ENCODE measurements at places on chromosomes 16 and 17.

GRCh38 chr17:8488901-8489300 lies 53.2 kb downstream of the NDEL1 start:
- no peak for DNase-seq

- no peak for DNase-seq
Measured at GRCh38 chr17:50501054-50501453, 7.2 kb upstream of the MYCBPAP start.

- no peak for DNase-seq
Measured at GRCh38 chr16:77450790-77451487, 16.1 kb upstream of the ADAMTS18 start.

DNA sequence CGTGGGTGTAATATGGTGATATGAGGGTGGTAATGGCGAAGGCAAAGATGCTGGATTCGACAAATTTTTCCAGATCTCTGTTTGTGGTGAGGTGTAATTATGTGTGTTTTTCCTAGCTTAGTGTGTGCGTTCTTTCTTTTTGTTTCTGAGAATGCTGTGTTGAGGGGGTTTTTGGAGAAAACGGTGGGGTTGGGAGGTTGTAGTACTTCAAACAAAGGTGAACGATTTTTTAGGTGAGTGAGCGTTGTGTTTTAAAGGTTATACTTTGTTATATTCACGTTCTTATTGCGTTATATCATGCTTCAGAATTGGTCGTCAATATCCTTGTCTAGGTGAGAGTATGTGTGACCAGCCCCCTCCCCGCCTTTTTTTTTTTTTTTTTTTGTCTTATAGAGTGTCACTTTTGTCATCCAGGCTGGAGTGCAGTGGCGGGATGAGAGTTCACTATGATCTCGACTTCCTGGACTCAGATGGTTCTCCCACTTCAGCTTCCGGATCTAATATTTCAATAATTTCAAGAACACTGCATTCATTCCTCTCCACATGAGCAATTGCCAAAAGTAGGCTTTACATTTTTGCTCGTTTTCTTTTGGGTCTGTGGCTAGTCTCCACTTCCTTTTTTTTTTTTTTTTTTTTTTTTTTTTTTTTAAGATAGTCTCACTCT lies 82.2 kb upstream of the RNU2-1 start:
- no peak for DNase-seq

GRCh38 chr17:49494986-49495841 lies at the start of gene NGFR:
Gene NGFR (plus strand): TSS chr17:49495293. CDS start chr17:49495418, 125 bp downstream.
- DNase-seq: no peak

DNA sequence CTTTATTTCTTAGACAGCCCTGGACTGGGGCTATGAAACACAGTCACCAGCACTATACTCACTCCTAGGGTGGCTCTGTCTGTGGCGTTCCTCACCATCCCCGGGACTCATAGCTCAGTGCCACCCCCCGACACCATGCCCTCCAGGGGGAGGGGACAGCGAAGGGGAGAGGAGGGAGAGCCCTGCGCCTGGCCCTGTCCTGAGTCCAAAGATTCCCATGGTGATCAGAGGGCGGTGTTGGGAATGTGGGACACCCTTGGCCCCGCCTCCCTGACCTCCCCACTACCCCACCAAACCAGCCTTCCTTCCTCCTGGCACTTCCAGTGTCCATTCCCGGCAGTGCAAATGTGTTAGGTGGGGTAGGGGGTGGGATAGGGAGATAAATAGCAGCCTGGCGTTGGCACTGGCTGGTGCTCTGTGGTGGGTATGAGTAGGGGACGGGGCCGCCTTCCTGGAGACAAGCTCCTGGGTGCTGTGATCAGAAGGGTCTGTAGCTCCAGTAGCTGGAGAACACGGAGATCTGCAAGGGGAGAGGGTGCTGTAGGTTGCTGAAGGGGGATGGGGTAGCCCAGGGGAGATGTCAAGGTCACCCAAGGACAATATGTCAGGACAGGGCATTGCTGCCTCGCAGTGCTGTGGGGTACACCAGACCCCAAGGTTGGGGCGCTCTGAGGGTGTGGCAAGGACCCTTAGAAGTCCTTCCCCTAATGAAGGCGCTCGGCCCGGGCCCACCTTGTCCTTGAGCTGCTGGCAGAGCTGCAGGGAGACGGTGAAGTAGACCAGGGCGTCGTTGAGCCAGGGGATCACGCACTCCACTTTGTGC lies 2.0 kb downstream of the SMIM22 start:
- peak; percentile 51 for DNase-seq

DNA sequence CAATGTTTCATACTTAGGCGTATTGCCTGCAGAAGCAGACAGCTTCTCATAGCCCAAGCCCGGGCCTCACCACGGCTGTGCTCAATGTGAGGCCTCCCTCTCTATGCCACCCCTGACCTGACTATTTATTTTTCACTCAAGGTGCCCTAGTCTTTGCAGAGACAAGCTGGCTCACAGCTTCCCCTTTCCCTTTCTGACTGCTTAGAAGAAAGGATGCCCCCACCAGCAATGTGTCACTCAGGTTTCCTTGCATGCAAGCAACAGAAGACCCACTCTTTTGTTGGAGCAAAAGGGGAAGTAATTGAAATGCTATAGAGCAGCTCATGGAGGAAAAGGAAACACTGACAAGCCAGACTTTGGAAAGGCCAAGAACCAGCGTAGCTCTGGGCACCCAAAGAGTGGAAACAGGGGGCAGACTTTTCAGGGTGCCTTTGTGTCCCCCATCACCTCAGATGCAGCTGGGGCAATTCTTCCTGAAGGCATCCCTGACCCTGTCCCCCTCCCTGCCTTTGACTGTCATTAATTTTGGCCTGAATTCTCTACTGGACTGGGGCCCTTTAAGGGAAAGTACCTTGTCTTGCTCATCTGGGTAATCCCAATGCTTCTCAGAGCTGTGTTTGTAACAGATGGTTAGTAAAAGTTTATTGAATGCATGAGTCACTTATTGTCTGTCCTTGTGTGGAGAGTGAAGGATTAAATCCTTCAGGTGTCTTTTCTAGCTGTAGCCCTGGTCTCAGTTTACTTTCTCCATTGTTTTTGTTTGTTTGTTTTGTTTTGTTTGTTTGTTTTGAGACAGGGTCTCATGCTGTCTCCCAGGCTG lies 17.8 kb downstream of the RGS9 start:
- DNase-seq: no peak

DNA sequence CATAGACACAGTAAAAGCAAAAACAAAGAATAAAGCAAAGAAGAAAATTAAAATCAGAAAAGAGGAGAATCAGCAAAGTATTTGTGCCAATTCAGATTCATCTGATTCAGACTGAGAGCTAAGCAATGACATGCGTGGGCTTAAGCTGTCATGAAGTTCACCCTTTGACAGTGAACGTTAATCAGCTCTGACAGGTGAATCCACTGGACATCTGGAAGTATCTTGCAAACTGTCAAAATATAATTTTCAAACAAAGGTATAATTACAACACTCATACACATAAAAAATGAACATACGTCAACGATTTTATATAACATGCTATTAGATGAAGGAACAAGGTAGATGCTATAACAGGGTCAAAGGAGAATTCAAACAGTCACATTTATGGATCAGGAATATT lies 596.3 kb upstream of the SALL1 start:
- no peak for DNase-seq

DNA sequence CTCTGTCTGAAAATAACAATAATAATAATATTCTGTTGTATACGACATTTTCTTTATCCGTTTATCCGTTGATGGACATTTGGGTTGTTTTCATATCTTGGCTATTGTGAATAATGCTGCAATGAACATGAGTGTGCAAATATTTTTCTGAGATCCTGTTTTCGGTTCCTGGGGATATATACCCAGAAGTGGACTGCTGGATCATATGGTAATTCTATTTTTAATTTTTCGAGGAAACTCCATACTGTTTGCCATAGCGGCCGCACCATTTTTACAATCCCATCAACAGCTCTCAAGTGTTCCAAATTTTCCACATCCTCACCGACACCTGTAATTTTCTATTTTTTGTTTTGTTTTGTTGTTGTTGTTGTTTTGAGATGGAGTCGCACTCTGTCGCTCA lies 5.3 kb upstream of the PRSS41 start:
- peak; percentile 2 for DNase-seq

DNA sequence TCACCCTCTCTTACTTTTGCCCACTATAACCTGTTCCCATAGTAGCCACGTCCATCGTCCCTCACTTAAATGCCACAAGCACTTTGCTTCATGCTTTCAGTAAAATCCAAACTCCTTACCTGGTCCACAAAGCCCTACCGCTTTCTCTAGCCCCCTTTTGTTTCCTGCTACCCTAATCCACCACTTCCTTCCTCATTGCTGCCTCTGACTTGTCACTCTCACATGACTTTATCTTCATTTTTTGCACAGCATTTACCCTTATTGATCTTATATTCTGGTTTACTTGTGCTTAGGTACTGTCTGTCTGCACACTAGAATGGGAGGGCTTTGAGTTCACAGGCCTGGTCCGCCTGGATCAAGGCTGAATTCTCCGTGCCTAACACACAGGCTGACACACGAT lies 340.0 kb downstream of the XYLT1 start:
- DNase-seq: no peak

DNA sequence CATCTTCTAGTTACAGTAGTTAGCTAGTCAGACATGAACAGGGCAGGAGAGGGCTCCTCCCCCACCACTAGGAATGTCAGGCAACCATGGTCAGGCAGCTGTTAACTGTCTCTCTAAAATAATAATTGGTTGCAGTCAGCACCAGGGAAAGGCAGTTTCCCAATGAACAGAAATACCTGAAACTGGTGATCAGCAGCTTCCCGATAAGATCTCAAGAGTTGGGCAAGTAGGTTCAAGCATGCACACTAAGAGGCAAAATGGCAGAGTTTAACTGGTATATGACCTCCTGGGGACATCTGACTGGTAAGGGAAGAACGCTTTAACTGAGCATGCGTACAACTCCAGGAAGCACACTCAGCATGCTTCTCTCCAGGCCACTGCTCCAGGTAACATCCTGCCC lies 12.6 kb upstream of the XYLT1 start:
- no peak for DNase-seq

DNA sequence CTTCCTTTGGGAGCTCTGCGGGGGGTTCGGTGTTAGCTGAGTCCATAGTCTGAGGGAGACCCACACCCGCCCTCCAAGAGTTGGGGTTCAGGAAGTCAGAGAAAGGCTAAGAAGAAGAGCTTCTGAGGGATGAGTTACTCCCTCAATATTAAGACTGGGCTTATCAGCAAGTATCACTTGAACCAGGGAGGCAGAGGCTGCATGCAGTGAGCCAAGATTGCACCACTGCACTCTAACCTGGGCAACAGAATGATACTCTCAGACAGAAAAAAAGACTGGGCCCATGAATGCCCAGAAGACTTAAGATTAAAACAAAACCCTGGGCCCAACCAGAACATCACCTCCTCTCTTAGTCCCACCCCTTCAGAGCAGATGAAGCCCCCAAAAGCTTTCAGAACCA lies 6.0 kb downstream of the NKIRAS2 start:
- no peak for DNase-seq

GRCh38 chr17:30801671-30802070 lies 22.8 kb downstream of the CRLF3 start:
- no peak for DNase-seq

DNA sequence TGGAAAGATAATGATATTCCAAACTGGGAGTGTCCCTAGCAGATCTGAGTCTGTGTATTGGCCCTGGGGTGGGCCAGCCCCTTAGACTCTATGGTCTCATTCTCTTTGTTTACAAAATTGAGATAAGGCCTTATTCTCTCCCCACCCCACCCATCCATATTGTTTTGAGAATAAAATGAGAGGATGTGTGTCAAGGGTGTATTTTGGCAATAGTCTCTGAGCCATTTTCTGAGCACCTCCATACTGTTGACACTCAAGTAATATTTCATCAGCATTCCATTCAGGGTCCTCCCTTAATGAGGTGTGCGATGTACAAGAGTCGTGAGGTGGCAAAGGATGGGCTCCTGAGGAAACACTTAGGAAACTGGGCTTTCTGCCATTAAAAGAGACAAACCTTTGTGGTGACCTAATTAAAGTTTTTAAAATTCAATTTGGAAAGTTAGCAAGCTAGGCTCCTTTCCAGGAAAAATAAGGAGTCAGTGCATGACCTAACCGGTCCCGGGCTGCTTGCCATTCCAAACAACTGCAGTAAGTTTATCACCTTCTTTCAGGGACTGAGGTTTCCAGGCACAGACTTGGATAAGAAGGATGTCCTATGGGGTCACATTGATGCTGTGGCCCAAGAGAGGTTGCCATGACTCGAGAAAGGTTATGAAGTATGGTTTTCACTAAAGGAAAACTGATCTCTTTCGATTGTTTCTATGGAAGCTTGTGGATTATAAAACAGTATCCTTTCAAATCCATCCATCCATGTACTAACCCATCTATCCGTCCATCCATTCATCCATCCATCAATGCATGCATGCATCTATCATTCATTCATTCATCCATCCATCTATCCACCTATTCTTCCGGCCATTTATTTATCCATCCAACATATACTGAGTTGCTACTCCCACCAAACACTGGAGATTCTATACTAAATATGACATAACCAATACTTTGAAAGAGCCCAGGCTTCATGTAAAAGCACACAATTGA lies 443.3 kb downstream of the UTP18 start:
- peak; percentile 74 for DNase-seq

GRCh38 chr16:55015181-55015913 lies 84.7 kb downstream of the IRX5 start:
- no peak for DNase-seq

DNA sequence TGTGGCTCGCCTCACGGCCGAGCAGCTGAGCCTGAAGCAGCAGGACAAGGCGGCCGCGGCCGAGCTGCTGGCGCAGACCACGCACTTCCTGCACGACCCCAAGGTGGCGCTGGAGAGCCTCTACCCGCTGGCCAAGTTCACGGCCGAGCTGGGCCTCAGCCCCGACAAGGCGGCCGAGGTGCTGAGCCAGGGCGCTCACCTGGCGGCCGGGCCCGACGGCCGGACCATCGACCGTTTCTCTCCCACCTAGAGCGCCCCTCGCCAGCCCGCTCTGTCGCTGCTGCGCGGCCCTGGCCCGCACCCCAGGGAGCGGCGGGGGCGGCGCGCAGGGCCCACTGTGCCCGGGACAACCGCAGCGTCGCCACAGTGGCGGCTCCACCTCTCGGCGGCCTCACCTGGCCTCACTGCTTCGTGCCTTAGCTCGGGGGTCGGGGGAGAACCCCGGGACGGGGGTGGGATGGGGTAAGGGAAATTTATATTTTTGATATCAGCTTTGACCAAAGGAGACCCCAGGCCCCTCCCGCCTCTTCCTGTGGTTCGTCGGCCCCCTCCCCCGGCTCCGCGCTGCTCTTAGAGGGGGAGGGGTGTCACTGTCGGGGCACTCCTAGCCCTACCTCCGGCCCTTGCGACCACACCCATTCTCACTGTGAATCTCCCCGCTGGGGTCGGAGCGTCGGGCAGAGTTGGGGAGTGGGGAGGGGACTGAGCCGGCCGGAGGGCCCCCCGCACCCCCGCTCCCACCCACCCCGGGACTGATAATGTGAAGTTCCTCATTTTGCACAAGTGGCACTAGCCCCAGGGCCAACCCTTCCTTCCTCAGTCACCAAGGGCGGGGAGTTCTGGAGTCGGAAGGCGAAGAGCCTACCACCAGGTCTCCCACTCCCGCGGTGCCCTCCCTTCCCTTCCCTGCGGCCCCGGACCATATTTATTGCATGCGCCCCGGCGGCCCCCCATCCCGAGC lies 4.0 kb downstream of the HIC1 start:
- DNase-seq: peak; percentile 92

Data from Right ventricle myocardium inferior (tissue), 1 donor.